ENCODE measurements at places on chromosomes 12 and 14.

DNA sequence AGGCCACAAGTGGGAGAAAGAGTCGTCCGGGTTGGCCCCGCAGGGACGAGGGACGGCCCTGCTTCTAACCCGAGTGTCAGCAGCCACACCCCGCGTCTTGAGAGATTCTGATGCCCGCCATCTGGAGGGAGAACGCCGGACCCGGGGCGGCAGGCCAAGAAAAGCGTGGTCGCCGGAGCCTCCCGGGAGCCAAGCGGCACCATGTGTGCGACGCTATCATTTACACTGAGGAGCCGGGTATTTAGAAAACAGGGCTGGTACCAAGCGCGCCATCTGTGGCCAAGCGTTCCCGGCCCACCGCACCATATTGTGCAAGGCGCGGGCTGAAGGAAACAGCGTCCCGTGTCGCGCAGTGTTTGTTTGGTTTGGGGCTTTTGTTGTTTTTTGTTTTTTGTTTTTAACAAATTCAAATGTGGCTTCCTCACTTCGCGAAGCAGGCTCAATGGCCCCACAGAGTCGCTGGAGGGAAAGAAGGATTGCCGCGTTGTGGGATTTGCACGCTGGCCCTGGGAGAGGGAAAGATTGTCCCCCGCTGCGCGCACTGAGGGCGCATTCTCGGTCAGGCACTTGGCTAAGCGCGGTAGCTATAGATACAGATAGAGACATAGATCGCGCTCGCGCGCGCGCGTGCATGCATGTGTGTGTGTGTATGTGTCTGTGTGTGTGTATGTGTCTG, 153.8 kb downstream of the BCL11B start:
- DNase-seq = no peak

GRCh38 chr14:90287791-90288190, 31.4 kb downstream of the PSMC1 start:
- no peak for DNase-seq

DNA sequence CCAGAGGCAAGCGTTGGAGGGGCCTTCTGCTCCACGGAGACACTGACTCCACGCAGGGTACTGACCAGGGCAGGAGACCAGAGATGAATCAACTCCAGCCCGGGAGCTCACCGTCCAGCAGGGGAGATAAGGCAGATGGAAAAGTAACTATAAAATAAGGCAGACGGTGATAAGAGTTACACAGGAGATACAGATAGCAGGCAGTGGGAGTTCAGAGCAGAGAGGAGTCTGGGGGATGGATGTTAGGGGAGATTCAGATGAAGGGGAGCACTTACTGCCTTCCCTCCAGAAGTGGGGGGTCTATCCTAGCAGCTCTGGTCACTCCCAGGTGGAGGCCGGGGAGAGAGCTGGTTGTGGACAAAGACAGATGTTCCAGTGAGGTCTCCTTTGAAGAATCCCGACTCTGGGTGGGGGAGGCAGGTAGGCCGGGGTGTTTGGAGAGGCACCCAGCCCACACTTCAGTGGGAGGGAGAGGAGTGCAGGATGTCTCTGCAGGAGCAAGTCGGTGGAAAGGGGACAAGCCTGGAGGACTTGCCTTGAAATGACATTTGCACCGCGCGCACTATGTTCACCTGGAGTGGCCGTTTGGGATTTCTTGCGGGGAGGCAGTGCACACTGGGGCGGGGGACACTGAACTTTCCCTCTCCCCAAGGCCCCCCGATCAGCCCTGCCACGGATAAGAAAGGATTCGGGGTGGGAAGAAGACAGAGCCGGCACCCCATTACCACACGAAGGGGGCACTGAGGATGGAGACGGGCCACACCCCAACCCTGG, 1.2 kb downstream of the PITPNM2 start:
- no peak for DNase-seq

DNA sequence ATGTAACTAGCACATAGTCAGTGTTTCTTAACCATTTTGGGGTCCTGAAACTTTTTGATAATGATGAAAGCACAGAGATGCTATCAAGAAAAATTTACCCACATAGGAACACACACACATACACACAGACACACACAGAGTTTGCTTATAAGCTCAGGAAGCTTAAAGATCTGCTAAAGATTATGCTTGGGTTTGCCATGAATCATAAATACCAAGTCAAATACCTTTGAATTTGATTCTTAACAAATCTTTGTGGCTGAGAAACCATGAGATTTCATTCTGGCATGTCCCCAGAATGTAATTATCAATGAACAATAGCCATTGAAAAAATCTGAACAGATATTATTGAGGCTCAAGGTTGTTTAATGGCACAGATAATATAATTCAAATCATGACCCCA, 89.2 kb downstream of the NTS start:
- no peak for DNase-seq

DNA sequence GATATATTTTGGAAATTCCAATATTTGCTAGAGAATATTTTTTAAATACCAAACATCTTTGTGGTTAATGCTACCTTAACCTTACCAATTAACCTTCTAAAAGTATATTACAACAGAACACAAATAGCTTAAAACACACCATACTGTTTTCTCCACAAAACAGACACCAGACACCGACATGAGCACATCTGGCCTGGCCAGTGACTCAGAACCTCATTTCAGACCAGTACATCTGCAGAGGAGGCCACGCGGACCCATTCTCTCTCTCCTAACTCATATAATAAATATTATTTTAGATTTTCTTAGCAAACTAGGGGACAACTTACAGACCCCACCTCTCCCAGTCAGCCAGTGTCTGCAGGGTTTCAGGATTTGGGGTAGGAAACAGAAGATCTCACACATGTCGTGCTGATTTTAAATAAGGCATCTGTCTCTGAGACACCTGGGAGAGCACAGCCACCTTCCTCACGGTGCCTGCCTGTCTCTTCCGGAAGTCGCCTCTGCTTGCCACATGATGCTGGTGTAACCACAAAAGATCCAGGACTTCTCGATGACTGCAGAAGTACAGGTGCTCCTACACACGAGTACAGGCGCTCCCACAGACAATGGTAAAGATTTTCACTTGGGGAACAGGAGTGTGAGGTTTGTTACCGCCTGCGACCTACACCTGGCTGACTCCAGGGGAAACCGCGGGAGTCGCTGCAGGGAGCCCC, 9.7 kb upstream of the ANKLE2 start:
- no peak for DNase-seq

DNA sequence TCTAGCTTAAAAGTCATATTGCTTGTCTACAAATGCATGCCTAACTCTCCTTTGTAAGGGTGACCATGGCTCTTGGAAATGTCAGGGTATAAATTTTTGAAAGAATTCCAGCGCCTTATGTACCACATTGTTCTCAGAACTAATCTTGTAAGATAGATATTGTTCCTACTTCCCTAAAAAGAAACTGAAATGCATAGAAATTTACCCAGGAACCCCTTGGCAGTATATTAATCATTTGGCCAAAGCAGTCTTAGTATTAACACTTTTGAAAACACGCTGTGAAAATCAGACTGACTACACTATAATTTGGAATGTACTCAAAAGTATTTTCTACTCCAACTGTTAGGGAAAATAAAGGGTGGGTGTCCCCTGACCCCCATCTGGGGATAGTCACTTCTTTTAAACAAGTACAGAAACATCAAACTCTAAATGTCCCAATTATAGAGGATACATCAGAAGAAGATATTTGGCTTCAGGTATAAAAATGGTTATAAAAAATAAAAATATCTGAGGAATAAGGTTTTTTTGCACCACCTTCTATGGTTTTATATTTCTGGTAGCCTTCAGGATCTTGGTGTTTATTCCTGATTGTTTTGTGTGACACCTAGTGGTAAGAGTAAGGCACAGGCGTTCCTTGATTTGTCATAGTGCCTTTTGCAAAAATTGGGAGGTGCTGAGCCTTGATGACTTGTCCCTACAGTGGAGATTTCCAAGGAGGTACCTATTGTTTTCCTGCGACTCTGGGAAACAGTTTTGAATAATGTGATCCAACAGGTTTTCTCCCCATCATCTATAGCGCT, 2.2 kb upstream of the NFKBIA start:
- no peak for DNase-seq

Data from iPS DF 6.9 (cell line).